ENCODE measurements at places on chromosomes 6 and 20. TPM values are rescaled to one million over a fixed set of nuclear protein-coding genes. Genes with fewer than 3 reads are reported as not detected.

DNA sequence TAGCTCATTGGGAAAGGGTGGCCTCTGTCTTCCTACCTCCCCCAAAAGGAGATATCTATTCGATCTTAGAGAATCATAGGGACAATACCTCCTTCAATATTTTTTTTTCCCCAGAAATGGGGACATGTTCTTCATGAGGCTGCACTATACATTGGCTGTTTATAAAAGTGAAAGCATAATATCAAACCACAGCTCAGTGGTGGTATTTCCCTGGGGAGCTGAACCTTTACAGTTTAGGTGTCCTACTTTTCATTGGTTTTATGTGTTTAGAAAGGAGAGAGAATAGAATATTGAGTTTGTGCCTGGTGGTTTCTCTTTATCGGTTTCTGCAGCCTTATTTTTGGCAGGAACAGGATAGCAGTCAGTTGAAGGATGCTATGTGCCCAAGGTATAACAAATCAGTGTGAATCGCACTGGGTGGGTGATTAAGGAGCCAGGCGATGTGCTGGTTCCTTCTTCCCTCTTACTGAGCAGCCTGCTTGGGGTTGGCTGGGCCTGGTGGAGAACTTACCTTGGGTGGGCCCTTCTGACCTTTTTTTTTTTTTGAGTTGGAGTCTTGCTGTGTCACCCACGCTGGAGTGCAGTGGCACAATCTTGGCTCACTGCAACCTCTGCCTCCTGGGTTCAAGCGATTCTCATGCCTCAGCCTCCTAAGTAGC, 25.2 kb downstream of the UST start:
- no peak for DNase-seq

DNA sequence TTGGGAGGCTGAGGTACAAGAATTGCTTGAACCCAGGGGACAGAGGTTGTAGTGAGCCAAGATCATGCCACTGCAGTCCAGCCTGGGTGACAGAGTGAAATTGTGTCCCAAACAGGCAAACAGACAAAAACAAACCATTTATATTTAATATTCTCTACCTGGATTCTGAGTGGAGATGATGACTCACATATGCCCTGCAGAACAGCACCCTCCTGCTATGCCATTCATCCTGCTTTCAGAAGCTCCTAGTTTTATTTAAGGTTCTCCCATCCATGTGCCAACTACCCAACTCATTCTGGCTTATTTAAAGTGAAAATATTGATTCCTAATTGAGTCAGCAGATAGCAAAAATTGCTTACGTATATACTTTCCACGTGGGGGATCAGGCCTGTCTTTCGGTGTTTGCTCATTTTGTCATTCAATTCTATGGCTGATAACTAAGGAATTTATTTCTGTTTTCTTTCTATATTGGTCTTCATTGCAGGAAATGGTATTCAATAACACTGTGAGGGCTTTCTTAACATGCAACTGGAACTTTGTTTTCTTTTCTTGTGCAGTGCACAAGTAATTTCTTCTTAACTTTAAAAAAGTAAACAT, 459.1 kb upstream of the JAG1 start:
- DNase-seq, result no peak

DNA sequence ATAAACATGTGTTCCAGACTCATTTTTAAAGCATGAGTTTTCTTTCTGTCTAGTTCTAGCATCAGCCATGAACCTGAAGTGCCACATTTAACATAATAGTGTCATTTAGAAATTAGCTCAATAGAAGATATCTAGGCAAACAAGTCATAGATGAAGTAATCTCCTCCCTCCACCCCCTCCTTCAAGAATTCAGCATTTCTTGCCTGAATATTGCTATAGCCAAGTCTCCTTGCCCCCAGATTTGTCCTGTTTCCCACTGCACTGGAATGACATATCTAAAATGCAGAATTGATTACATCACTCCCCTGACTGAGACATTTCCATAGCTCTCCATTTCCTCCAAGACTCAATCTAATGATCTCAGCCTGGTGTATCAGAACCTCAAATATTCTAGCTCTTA, 134.9 kb upstream of the BACH2 start:
- no peak for DNase-seq

The ARG1 gene
- total RNA-seq, result not detected

DNA sequence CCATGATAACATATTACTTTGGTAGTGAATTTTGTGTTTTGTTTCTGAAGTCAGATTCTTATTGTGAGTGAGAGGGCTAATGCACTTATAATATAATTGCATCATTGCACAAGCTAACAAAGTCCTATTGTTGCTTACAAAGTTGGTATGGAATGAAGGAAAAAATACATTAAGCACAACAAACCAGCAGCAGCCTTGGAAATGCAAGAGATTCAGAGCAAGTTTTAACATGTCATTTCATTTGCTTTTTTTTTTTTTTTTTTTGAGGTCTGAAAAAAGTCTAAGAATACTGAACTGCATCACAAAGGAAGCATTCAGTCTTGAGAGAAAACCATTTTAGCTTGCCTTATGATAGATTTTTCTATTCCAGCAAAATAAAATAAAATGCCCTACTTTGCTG, 57.6 kb downstream of the PLCB4 start:
- DNase-seq, result no peak

GRCh38 chr6:145891565-145891964, 72.6 kb downstream of the SHPRH start:
- DNase-seq, result no peak

- no peak for DNase-seq
Observed at GRCh38 chr20:37524859-37525708, 2.6 kb downstream of the BLCAP start.

The EGFL8 gene
- 6.1 TPM for total RNA-seq

DNA sequence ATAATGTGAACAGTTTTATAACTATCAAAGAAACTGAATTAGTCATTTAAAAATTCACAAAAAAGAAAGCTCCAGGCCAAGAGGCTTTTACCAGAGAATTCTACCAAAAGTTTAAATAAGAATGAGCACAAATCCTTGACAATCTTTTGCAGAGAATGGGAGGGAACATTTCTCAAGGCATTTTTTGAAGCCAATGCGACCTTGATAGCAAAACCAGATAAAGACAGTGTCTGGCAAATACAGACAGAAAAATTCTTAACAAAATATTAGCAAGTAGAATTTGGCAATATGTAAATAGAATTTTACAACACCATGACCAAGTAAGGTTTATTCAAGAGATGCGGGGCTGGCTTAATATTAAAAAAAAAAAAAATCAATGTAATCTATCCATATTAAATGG, 41.7 kb downstream of the RNF24 start:
- DNase-seq, result no peak

The HUS1B gene
- not detected for total RNA-seq

DNA sequence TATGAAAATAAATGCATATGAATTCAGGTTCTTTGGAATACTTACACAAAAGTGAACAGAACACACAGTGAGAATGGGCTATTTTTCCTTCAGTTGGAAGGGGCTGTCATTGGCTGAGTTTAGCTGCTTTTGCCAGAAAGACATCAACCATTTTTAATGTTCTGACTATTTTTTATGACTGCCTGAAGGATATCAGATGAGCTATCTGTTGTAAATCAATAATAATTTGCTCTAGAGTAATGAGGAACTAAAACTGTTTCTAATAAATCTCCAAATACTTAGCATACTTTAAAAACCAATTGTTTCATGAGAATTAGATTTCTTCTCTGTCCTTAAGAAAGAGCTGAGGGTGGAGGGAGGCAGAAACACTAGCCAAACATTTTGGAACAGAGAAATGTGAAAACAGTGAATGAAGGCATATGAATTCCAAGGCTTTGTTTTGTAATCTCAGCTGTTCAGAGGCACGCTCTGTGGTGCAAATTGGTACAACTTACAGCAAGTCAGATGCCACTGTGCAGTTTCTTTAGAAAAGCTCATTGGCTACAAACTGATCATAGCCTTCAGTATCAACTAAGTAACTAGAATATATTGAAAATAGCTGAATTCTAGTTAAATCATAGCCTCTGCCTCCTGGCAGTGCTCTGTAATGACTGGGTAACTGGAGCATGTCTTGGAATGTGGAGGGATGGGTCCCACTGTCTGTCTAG, 228.9 kb upstream of the JAG1 start:
- DNase-seq, result no peak

The PCSK2 gene
- 0.86 TPM for total RNA-seq

DNA sequence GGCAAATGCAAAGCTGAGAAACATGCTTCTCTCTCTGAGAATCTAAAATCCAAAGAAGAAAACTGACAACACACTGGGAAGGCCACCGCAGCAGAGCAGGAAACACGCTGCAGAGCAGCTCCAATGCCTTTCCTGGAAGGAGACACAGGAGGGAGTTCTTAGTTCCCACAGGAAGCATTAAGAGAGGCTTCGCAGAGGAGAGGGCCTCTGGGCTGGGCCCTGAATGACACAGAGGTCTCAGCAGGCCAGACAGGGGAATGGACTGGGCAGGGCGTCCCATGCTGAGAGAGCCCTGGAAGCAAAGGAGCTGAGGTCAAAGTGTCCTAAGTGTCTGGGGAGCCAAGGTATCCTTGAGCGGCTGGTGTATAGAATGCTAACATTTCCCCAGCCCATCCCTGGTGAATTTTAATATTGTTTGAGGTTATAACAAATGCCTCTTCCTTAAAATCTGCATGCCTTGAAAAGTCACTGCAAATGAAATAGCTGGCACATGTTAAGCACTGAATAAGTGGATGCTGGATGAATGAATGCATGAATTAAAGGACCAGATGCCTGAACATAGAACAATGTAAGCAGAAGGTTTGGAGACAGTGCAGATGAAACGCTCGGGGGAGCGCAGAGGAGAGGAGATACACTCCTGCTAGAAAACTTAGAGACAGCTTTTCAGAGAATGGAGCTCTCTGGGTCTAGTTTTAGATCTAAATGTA, 110.0 kb upstream of the SYNDIG1 start:
- DNase-seq, result no peak

The HAO1 gene
- not detected for total RNA-seq

The PHF20 gene
- total RNA-seq, result 37.2 TPM

DNA sequence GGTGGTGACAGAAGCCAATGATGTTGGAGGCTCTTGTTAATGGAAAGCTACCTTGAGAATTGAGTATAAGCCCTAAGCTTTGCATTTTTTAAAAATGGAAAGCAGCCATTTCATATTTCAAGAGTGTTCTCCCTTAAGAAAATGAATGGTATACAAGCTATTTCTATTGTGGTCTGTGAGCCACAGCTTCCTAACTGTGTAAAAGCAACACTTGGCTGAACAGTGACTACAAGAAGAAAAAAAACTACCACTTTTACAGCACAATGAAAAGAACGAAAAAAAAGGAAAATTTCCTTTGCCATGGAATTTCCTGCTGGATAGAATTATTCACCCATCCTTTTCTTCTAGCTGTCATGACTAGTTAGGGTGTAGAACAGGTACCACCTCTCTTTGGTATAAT, 397.1 kb upstream of the BTBD3 start:
- DNase-seq, result no peak

GRCh38 chr20:37179683-37180524, 556 bp upstream of the MROH8 start:
- no peak for DNase-seq

The NRN1 gene
- 12.6 TPM for total RNA-seq

The JARID2 gene
- total RNA-seq, result 8.1 TPM

- DNase-seq, result no peak
Observed at GRCh38 chr20:58374906-58375758, 13.9 kb upstream of the VAPB start.

DNA sequence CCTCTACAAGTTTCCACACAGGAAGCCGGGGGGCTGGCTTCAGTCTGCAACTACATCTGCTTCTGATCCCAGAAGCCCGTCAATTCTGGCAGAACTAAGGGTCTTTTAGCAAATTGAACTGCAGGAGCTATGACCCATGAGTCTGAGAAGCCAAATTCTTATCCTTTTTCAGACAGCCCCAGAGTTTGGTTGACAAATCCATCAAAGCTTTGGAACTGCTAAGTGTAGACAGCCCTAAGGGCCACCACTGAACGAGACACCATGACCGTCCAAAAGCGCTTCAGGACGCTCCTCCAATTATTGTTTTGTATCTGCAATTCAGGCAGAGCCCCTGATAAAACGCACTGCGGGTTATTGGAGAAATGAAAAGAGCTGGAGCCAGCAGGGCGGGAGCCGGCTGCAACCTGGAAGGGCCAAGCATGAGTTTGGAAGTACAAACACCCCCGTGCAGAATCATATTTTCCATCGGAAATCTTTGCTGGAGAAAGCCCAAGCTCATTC, 67.1 kb downstream of the GNAS-AS1 start:
- no peak for DNase-seq

GRCh38 chr20:4683261-4683660, 38.4 kb upstream of the PRND start:
- no peak for DNase-seq

- no peak for DNase-seq
Observed at GRCh38 chr6:70601014-70601413, 34.3 kb downstream of the SDHAF4 start.

The SSTR4 gene
- not detected for total RNA-seq

GRCh38 chr20:19241440-19241839, 29.0 kb downstream of the SLC24A3 start:
- no peak for DNase-seq

The TBX18 gene
- 5.5 TPM for total RNA-seq

The HLA-DPA1 gene
- total RNA-seq, result 34.1 TPM

- DNase-seq, result no peak
Observed at GRCh38 chr6:139882977-139883728, 508.7 kb upstream of the CITED2 start.

The CAPN11 gene
- 0.43 TPM for total RNA-seq

The AIF1 gene
- 17.7 TPM for total RNA-seq

- no peak for DNase-seq
Observed at GRCh38 chr6:4788953-4789584, 12.9 kb downstream of the CDYL start.

DNA sequence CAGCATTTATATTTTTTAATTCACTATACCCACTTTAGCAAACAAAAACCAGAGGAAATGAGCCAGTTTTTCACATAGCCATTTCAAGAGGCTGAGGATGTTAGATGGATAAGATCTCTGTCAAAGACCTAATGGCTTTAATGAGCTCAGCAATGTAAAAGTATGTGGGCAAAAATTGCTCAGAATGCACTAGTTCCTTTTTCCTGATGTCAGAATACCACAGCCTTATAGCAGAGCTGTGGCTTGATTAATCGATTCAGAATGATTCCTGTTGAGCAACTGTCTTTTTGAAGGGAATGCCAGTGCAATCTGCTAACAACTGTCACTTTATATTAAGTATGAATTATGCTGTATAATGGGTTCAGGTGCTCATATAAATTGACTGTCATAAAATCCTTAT, 100.6 kb upstream of the HIVEP1 start:
- no peak for DNase-seq

GRCh38 chr20:11248011-11248409, 574.2 kb upstream of the JAG1 start:
- no peak for DNase-seq

- no peak for DNase-seq
Observed at GRCh38 chr6:98836025-98836961, 1.9 kb downstream of the POU3F2 start.

- DNase-seq, result no peak
Observed at GRCh38 chr6:104795363-104795762, 64.4 kb downstream of the HACE1 start.

The PSORS1C2 gene
- not detected for total RNA-seq

GRCh38 chr20:29079769-29080690, 2177.4 kb upstream of the DEFB115 start:
- peak; percentile 50 for DNase-seq

DNA sequence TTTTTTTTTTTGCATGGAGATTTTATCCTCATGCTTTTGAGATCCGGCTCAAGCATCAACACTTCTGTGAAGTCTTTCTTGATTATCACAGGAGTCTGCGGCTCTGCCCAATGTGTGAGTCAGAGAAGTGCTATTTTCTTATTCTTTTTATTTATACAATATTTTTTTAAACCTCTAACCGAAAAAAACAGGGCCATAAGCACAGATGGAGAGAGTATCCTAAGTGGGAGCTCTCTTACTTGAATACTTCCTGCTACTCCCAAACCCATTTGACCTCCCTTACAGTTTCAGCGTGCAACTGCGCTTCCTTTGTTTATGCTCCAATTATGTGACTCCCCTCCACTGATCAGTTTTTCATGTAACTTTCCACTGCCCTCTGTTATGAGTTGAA, 8.7 kb upstream of the ATXN1 start:
- DNase-seq, result no peak
